MG63 (cell line): ENCODE measurements at places on chromosomes 1 and 21.
A peak's percentile ranks its signal among the peaks of the same experiment; 100 is the strongest.

DNA sequence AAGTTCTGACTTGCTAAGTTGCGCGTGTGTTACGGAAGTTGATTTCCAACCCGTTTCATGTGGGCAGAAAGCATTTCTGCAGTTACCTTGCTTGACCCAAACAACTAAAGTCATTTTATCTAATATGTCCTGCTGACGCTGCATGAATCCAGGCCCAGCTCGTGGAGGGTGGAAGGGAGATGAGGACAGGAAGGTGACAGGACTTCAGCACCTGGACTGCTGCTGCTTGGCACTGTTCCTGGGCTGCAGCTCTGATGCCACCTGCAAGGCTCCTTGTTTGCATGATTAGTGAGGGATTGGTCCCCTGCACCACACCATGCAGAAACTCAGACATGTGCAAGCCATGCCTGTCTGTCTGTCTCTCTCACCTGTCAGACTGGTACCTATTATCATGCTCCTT, 198.4 kb downstream of the PRDM2 start:
- DNase-seq, result no peak

DNA sequence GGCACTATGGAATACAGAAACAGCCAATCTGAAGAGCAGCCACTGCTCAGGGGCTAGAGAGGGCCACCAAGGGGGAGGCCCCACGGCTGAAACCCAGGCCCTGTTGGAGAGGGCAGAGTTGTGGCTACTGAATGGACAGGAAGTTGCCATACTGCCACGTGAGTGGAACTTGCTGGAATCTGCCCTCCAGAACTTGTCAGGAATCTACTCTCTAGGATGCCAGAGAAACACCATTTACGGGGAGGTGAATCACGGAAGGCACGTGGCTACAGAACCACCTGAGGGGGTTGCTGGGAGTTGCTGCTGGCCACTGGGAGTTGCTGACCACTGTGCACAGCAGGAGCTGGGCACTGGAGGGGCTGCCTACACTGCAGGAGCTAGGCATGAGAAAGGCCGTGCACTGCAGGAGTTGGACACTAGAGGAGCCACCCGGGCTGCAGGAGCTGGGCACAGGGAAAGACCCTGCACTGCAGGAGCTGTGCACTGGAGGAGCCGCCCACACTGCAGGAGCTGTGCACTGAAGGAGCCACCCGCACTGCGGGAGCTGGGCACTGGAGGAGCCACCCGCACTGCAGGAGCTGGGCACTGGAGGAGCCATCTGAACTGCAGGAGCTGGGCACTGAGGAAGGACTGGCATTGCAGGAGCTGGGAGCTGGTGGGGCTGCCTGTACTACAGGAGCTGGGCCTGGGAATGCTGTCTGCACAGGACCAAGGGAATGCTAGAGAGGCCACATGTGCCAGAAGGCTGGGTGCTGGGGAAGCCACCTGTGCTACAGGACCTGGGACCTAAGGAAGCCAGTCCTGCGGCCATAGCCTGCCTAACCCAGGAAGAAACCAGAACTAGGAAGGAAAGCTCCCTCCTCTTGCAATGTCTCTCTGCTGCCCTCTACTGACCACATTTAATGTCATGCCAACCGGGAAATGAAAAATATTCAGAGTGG, 343.4 kb downstream of the MATN1 start:
- DNase-seq, result peak; percentile 70

DNA sequence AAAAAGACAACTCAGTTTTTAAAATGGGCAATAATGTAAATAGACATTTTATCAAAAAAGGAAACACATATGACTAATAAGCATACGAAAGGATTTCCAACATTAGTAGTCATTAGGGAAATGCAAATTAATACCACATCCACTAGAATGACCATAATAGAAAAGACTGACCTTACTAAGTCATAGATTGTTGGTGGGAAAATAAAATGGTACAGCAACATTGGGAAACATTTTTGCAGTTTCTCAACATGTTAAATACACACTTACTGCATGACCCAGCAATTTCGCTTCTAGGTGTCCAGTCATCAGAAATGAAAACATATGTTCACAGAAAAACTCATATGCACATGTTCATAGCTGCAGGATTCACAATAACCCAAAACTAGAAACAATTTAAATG, 29.9 kb upstream of the SLC44A3 start:
- DNase-seq, result no peak

DNA sequence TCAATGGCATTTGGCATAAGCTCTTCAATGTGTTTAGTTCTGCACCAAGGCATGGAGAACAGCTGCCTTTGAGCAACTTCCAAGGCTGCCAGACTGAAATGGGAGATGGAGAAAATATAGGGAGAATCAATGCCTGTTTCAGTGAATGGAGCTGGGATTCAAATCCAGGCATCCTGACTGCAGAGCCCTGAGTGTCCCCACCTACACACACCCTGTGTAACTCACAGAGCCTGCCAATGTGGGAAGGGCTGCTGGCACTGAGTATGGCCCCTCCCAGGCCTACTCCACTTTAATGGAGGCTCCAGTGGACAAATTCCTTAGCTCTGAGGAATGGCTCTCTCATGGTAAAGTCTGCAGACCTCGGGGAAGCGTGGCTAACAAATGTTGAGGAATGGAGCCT, 145.6 kb upstream of the TNR start:
- DNase-seq, result peak; percentile 39

GRCh38 chr1:208177656-208178055, 66.5 kb downstream of the PLXNA2 start:
- no peak for DNase-seq
